Hematopoietic multipotent progenitor cell (in vitro differentiated cells): ENCODE measurements at places on chromosomes 11 and 22.

- peak; percentile 80 for DNase-seq
Observed at GRCh38 chr11:34266090-34266912, 91.5 kb downstream of the ABTB2 start.

DNA sequence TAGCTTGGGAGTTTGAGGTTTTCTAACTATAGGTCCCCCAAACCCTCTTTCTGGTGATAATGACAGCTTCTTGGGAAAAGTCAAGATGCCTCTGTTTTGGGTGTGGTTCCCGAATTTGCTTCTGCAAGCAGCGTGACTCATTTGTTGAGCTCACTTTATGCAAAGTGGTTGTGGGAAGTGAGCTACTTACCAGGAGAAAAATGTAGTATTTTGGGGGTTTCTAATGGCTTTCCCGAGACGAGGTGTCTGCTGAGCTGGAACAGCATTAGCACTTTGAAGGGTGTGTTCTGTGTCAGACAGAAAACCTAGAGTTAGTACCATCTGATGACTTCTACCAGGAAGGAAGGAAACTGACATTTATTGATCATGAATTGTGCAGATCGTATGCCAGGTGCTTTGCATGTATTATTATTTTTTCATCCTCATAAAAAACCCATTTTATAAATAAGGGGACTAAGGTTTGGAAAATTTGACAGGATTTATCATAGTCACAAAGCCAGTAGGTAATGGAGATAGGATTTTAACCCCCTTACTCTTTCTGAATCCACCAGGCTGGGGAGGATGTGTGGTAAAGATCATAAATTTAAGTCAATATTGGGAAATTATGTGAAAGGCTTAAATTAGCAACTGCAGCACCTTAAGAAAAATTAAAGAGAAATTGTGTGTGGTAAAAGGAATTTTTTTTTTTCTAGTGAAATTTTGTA, 108.8 kb upstream of the CD44 start:
- DNase-seq: no peak

GRCh38 chr11:122659676-122660554, 4.4 kb downstream of the UBASH3B start:
- no peak for DNase-seq

GRCh38 chr11:113193016-113193415, 121.4 kb upstream of the TTC12 start:
- no peak for DNase-seq

DNA sequence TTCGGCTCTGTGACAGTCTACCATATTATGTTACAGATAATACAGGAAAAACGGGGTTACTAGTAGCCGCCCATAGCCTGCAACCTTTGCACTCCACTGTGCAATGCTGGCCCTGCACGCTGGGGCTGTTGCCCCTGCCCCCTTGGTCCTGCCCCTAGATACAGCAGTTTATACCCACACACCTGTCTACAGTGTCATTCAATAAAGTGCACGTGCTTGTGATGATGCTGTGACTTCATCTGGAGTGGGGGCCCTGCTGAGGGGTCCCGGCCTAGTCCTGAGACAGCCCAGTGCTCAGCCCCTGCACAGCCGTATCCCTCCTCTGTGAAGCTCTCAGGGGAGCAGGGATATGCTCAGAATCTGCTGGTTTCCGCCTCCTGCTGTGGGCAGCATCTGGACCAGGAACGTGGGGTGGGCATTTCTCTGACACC, 1.2 kb downstream of the IFITM1 start:
- no peak for DNase-seq

DNA sequence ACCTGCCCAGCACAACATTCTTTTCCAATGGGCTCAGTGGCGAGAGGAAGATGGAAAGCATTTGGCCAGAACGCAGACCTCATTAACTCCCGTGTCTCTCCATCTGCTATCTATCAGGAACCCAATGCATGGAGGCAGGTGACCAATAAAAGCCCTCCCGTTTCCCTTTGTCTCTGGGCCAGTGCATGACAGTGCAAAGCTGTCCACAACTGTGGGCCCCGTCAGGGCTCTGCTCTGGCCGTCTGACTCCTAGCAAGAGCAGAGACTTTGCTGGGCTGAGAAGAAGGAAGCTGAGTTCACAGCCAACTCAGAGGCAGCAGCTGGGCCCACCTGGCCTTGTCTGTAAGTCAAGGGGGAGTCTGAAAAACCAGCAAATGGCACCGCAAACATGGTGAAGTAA, 177.8 kb downstream of the TENM4 start:
- DNase-seq: no peak

DNA sequence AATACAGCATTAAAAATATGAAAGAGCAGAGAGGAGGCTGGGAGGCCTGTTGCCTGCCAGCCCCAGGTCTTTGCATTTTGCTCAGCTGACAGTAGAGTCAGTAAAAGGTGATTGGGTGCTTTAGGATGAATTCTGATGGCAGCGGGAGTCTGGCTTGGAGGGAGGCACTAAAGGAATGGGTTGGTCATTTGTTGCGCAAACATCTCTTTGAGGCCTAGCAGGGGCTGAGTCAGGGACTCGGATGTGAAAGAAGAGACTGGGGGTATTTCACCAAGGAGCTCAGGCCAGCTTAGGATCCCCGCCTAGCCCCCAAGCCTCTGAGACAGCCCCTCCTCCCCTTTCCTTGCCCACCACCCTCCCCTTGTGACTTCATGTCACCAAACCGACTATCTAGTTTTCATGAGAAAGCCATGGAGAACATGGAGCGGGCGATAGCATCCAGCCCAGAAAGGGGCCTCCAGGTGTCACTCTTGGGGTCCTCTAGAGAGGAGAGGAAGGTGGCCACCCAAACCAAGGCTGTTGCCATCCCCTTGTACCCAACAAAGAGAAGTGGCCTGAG, 9.7 kb downstream of the DGKZ start:
- DNase-seq: no peak

DNA sequence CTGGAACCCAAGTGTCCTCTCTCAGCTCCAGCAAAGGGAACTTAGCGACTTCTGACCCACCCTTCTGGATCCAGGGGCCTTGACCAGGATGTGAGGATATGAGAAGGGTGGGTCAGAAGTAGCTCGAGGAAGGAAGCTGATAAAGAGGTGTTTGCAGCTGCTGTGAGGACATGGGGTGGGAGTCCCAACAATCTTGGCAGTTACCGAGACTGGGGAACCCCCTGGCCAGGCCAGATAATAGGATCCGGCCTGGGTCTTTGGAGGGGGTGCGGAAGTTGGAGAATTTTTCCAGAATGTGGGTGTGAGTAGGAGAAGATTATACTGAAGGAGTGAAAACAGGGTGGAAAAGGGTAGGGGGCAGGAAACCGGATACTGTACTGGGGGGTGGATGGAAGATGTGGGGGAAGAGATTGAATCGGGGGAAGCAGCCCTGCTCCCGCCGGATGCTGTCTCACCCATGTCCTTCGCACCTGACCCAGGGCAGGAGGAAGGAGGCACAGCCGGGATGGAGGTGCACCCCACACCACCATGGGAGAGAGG, 2.8 kb upstream of the MCAM start:
- DNase-seq: no peak

DNA sequence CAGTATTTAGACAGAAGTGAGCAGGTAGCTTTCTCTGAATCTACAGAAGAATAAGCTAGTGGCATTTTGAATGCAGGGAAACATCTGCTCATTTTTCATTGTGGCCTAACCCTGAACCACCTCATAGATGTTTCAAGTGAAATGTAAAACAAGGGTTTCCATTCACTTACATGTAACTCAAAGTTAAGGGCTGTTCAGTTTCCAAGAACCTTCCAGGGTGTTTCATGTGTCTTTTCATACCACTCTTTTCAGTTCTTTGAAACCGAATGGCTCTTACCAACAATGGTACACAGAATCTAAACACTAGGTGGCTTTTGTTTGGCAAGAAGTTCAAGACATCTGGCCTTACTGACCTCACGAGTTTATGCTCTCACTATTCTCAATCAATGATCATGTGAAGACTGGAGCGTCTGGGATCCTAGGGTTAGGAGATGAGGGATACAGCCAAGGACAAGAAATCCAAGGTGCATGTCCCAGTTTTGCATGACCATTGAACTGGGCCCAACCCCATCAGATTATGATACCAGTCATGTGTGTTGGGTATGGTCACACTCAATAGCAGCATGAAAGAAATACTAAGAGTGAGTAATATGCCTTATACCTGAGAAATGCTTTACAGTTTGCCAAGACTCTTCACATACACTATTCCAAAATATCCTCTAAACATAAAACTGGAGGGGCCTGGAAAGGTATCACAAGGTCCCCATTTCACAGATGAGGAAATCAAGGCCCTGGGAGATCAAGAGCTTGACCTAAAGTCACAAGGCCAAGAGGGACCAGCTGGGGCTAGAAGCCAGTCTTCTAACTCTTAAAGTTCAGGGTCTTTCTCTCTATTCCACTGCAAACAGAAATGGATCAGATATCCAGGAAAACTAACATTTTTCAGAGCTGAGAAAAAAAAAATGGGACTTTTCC, 92.7 kb downstream of the ETS1 start:
- no peak for DNase-seq

- no peak for DNase-seq
Observed at GRCh38 chr11:92225125-92225567, 528 bp downstream of the FAT3 start.
